Sigmoid colon (tissue), 7 donors: ENCODE measurements at places on chromosomes 4 and X. TPM values are rescaled to one million over a fixed set of nuclear protein-coding genes. Genes with fewer than 3 reads are reported as not detected.

MAGEA12 gene
- total RNA-seq, result not detected

LRP2BP gene
- total RNA-seq, result 1.8 TPM

RHOH gene
- 0.68 TPM for total RNA-seq

DNA sequence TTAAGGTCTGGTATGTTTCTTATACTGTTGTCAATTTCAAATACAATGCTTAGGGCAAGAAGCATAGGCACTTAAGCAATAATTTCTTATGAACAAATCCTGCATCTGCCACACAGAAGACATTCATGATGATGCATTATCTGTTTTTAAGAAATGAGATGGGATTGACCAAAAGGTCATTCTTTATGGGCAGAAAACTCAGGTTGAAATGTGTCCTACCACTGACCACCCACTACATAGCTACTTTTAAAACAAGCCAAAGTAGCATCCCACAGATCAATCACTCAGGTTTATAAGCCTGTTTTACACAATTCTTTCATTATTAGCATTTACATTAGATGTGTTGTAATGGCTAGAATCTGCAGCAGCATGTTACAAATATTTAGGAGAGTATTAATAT lies 617.8 kb downstream of the PCDH7 start:
- H3K4me1 ChIP-seq, result no peaks in the 10 kb centered on the region
- H3K27ac ChIP-seq, result no peak overlapping the region
- DNase-seq, result no peak

LYAR gene
- total RNA-seq, result 15.3 TPM

SH2D1A gene
- 0.33 TPM for total RNA-seq

DNA sequence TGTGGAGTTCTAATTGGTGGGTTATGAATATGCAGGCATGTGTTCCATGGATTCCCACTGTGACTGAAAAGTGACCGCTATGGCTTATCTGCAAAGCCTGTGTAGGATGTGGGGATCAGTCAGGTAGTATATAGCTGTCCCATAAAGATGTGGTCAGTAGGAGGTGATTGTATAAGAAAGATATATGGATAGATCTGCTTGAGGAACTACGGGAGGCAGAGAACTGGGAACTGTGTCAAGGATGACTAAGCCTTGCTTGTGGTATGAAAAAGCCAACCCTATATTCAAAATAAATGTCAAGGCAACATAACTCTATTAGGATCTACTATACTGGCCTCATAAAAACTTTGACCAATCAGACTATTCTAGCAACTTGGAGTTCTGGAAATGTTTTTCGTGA lies 185.2 kb downstream of the KLHL4 start:
- no peaks in the 10 kb centered on the region for H3K4me1 ChIP-seq
- H3K4me3 ChIP-seq, result no peak overlapping the region
- no peaks in the 10 kb centered on the region for H3K27me3 ChIP-seq
- no peak overlapping the region for H3K27ac ChIP-seq
- H3K36me3 ChIP-seq, result no peaks in the 10 kb centered on the region
- no peak for DNase-seq

DIAPH2 gene
- 26.5 TPM for total RNA-seq

- no peak overlapping the region for H3K27ac ChIP-seq
- no peaks in the 10 kb centered on the region for H3K4me1 ChIP-seq
- H3K4me3 ChIP-seq, result no peak overlapping the region
- no peaks in the 10 kb centered on the region for H3K27me3 ChIP-seq
- no peaks in the 10 kb centered on the region for H3K36me3 ChIP-seq
- DNase-seq, result no peak
Measured at GRCh38 chrX:103780336-103781061, 3.9 kb downstream of the PLP1 start.

XAGE1A gene
- not detected for total RNA-seq

GRCh38 chr4:30630431-30630830 lies 89.7 kb upstream of the PCDH7 start:
- no peak overlapping the region for H3K4me3 ChIP-seq
- H3K27ac ChIP-seq, result no peak overlapping the region
- no peak for DNase-seq
- no peaks in the 10 kb centered on the region for H3K27me3 ChIP-seq
- no peaks in the 10 kb centered on the region for H3K36me3 ChIP-seq

DNA sequence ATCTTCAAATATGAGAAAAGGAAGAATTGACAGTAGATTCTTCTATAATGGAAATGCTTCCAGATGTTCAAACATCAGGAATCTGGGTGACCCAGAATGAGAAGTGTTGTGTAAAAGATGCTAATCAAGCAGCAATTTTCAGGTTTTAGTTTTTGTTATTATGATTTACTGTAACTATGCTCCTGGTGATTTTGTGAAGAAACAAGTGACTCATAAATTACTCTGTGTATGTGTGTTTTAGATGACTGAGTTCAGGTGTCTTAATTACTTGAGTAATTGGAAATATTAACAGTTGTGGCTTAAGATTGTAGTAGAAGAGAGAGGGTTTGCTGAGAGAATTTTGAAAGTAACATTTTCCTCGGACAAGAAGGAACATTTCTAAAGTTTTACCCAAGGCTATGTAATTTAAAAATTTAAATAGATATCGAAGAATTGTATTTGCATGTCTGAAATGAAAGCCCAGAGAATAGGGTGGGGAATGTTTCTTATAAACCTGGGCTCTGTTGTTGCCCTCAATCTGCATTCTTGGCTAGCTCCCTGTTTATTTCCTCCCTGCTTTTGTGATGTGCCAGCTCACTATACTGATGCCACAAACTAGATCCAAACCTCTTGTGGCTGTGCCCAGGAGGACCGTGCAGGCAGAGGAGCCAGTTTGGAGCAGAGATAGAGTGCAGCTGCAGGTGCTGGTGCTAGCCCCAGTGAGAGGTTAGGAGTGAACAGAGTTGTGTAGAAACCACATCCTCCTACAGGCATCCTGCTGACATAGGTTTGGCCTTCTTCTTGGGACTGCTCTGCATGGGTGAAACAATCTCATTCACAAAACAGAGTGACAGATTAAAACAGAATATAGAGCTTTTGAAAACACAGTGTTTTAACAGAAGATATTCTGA lies 25.4 kb upstream of the TNIP3 start:
- no peaks in the 10 kb centered on the region for H3K4me1 ChIP-seq
- H3K4me3 ChIP-seq, result no peak overlapping the region
- no peak overlapping the region for H3K27ac ChIP-seq
- DNase-seq, result no peak
- no peaks in the 10 kb centered on the region for H3K27me3 ChIP-seq

DNA sequence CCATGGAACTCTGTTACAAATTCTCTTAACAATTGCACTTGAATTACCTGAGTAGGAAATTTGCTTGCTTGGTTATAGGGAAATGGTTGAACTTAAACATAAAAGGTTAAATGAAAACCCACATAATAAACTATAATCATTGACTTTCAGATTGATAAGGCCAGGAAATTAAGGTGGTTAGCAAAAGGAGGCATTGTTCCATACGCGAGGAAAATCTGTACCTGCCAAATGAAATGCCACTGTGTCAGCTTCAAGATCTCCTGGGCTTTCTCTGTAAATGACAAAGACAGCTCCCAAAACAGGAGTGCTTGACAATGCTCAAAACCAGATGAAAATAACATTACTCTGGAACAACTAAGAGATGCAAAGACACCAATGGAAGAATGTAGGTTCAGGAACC lies 125.5 kb upstream of the KLF3 start:
- H3K4me3 ChIP-seq, result no peak overlapping the region
- H3K27me3 ChIP-seq, result no peaks in the 10 kb centered on the region
- no peak overlapping the region for H3K27ac ChIP-seq
- H3K36me3 ChIP-seq, result no peaks in the 10 kb centered on the region
- DNase-seq, result no peak
- H3K4me1 ChIP-seq, result peaks cover 24% of the 10 kb centered on the region

DNA sequence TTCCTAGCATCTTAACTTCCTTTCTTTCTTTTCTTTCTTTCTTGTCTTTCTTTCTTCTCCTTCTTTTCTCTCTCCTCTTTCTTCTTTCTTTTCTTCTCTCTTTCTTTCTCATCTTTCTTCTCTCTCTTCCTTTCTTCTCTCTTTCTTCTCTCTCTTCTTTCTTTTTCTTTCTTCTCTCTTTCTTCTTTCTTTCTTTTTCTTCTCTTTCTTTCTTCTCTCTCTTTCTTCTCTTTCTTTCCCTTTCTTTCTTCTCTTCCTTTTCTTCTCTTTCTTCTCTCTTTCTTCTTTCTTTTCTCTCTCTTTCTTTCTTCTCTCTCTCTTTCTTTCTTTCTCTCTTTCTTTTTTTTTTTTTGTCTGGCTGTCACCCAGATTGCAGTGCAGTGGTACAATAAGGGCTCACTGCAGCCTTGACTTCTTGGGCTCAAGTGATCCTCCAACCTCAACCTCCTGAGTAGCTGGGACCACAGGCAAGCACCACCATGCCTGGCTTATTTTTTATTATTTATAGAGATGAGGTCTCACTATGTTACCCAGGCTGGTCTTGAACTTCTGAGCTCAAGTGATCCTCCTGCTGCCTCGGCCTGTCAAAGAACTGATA lies 17.5 kb downstream of the NMU start:
- no peaks in the 10 kb centered on the region for H3K27me3 ChIP-seq
- no peak overlapping the region for H3K4me3 ChIP-seq
- no peak for DNase-seq
- H3K27ac ChIP-seq, result no peak overlapping the region

CSN1S1 gene
- total RNA-seq, result not detected

GRCh38 chrX:130060122-130061069 lies 49.9 kb downstream of the ELF4 start:
- no peaks in the 10 kb centered on the region for H3K36me3 ChIP-seq
- peak overlapping the region; percentile 58 for H3K4me3 ChIP-seq
- H3K4me1 ChIP-seq, result peaks cover 4% of the 10 kb centered on the region
- no peaks in the 10 kb centered on the region for H3K27me3 ChIP-seq
- peak; percentile 86 for DNase-seq

- no peaks in the 10 kb centered on the region for H3K27me3 ChIP-seq
- no peak for DNase-seq
- H3K36me3 ChIP-seq, result no peaks in the 10 kb centered on the region
- no peak overlapping the region for H3K27ac ChIP-seq
- no peaks in the 10 kb centered on the region for H3K4me1 ChIP-seq
Measured at GRCh38 chrX:116972362-116972761, 509.6 kb upstream of the CT83 start.

DNA sequence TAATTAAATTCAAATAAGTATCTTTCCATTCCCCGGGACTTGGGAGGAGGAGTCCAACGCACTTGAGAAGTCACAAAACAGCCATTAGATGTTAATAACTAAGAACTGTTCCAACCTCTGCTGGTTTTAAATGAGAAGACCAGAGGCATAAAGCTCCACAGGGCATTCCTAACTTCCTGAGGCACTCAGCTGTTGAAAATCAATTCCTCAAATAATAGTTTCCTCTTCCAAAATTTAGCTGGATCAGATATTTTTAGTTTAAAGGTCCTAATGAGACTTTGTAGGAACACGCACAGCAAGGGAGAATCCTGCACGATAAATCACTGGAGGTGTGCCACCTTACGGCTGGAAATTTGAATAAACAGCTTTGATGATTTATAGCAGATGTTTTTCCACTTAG lies 504.3 kb upstream of the ZFP42 start:
- H3K27me3 ChIP-seq, result no peaks in the 10 kb centered on the region
- no peaks in the 10 kb centered on the region for H3K36me3 ChIP-seq
- DNase-seq, result no peak
- no peak overlapping the region for H3K4me3 ChIP-seq
- no peak overlapping the region for H3K27ac ChIP-seq
- no peaks in the 10 kb centered on the region for H3K4me1 ChIP-seq

DNA sequence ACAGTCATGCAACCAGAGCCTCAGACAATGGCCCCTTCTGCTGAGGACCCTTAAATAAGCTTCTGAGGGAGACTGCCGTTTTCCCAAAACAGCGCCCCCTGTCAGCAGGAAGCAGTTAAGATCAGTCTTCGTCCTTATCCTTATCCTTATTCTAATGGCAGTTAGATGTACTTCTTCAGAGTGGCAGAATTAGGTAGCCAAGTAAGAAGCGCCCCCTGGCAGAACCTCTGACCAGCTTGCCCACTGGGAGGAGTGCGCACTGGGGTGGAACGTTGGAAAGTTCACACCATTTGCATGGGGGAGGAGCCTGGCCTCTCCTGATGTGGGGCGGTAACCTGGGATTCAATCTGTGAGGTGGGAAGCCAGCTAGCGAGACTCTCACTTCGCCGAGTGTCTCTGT lies 133.6 kb upstream of the QRFPR start:
- no peak overlapping the region for H3K27ac ChIP-seq
- no peaks in the 10 kb centered on the region for H3K4me1 ChIP-seq
- DNase-seq, result no peak
- no peaks in the 10 kb centered on the region for H3K36me3 ChIP-seq
- H3K27me3 ChIP-seq, result no peaks in the 10 kb centered on the region
- H3K4me3 ChIP-seq, result no peak overlapping the region

GRCh38 chr4:7801001-7801400 lies 138.7 kb downstream of the AFAP1 start:
- no peak overlapping the region for H3K27ac ChIP-seq
- no peak overlapping the region for H3K4me3 ChIP-seq
- peak; percentile 45 for DNase-seq

GRCh38 chrX:274904-275475 lies 6.2 kb upstream of the PLCXD1 start:
- no peak overlapping the region for H3K27ac ChIP-seq
- no peaks in the 10 kb centered on the region for H3K36me3 ChIP-seq
- peaks cover 18% of the 10 kb centered on the region for H3K4me1 ChIP-seq
- peaks cover 8% of the 10 kb centered on the region for H3K27me3 ChIP-seq
- no peak for DNase-seq

DNA sequence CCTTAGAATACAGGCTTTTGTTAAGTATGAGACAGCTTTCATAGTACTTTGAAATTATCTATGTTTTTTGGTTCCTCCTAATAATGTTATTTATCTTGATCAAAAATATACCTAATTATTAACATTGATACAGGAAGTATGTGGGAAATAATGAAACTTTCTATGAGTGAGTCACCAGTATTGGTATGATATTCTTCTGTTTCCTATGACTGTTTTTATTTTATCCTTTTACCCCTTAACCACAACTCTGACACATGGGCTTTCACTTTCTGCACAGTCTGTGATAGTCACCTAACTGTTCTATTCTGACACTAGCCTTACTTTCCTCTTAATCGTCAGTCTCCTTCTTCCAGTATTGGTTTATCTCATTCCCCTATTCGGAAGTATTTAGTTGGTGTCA lies 4.7 kb downstream of the THAP9 start:
- peaks cover 6% of the 10 kb centered on the region for H3K4me1 ChIP-seq
- peaks cover 30% of the 10 kb centered on the region for H3K36me3 ChIP-seq
- H3K27ac ChIP-seq, result no peak overlapping the region
- no peak for DNase-seq
- H3K4me3 ChIP-seq, result no peak overlapping the region

GRCh38 chrX:129719931-129720530 lies 18.7 kb upstream of the XPNPEP2 start:
- no peaks in the 10 kb centered on the region for H3K27me3 ChIP-seq
- H3K4me1 ChIP-seq, result no peaks in the 10 kb centered on the region
- DNase-seq, result no peak
- H3K4me3 ChIP-seq, result no peak overlapping the region
- no peaks in the 10 kb centered on the region for H3K36me3 ChIP-seq
